ENCODE measurements at places on chromosomes 6 and 20.

GRCh38 chr6:22043284-22043962, 253.4 kb downstream of the PRL start:
- DNase-seq: no peak

- no peak for DNase-seq
Measured at GRCh38 chr20:63642527-63643247, 10.5 kb downstream of the STMN3 start.

GRCh38 chr6:70636596-70636995, 31.1 kb upstream of the SMAP1 start:
- no peak for DNase-seq

DNA sequence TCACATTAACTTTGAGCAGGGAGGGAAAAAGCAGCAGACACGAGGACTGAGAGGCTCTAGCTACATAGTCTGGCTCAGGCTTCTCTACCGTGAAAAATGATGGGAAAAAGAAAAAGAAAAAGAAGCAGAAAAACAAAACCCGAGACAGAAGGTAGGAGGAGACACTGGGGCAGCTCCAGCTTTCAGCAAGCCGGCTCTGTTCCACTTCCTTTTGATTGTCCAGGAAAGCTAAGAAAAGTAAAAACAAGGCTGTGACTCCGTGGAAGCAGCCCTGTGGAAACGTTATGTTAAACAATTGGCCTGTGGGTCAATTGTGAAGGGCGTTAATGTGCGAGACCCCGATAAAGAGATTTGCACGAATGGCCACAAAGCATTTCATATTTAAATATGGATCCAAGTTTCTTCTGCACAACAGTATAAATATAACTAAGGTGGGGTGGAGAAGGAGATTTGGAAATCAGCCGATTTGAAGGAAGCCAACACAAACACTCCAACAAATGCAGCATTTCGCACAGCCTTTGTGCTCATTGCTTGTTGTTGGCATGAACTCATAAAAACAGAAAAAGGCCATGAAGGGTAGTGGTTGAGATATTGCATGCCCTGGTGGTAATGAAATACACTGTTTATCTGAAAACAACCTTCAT, 236.9 kb upstream of the JAG1 start:
- DNase-seq: no peak

- no peak for DNase-seq
Measured at GRCh38 chr6:100595456-100595855, 130.7 kb upstream of the SIM1 start.

DNA sequence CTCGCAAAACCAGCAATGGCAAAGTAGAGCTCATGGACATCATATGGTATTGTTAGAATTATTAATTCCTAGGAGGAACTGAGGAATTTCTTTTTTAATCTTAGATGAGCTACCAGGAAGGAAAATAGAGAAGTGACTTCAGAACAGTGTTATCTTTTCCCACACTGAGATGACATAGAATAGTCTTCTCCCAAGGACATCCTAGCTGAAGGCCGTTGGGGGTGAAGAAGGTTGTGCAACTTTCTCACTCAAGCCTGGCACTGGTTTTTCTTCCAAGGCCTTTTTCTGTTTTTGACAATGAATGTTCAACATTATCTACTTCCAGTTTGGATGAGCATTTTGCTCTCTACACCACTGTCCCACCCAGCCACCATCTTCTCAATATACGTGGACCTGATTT, 35.8 kb upstream of the MAS1 start:
- DNase-seq: no peak

DNA sequence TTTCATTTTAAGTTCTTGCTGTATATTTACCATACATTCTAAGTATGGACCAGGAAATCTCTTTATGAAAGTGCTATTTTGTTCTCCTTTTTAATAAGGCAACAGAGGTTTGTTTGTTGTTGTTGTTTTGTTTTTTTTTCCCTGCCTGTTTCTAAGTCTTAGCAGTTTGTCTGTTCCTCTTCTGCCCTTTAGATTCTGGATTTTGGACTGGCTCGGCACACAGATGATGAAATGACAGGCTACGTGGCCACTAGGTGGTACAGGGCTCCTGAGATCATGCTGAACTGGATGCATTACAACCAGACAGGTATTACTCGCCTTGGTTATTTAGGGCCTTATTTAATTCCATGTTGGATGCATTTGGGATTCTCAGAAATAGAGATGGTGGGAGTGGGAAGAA, 48.0 kb downstream of the MAPK14 start:
- DNase-seq: peak; percentile 45
